ENCODE measurements at places on chromosomes 12 and 14.

- no peak overlapping the region for H3K4me3 ChIP-seq
- H3K27ac ChIP-seq = no peak overlapping the region
- no peak for DNase-seq
- no peaks in the 10 kb centered on the region for H3K36me3 ChIP-seq
These were observed 48.0 kb downstream of the SLC17A8 start for GRCh38 chr12:100404769-100405407.

- H3K4me1 ChIP-seq = no peaks in the 10 kb centered on the region
- no peaks in the 10 kb centered on the region for H3K27me3 ChIP-seq
- no peaks in the 10 kb centered on the region for H3K36me3 ChIP-seq
These were observed 732.6 kb upstream of the FLRT2 start for GRCh38 chr14:84797326-84797725.

DNA sequence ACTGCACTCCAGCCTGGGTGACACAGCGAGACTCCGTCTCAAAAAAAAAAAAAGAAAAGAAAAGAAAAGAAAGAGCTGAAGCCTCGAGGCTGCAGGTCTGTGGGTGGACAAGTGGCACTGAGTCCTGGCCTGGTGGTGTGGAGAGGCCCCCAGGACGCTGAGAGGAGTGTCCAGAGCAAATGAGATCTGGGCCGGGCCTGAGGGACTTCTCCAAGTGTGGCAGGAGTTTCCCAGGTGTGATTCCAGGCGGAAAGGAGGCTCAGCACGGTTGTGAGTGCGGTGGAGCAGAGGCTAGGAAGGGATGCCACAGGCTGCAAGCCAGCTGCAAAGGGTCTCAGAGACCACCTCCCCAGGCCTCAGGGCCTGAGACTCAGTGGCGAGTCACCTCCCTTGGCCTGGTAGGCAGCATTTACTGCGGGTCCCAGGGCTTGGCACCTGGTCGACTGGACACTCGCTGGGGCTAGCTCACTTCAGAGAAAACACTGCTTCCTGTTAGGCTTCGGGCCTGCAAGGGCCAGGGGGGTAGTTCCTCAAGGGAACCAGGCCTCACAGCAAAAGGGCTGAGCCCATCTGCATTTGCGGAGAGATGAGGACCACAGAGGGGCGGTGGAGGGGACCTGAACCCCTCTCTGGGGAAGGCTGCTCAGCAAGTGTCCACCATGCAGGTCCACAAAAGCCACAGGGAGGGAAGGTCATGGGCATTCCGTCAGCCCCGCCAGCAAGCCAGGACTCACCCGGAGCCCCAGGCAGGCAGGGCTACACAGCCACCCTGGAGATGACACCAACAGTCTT, 11.7 kb downstream of the TTC7B start:
- H3K27ac ChIP-seq = no peak overlapping the region
- no peak for DNase-seq
- no peaks in the 10 kb centered on the region for H3K27me3 ChIP-seq
- no peaks in the 10 kb centered on the region for H3K36me3 ChIP-seq

GRCh38 chr12:76491292-76491691, 68.3 kb downstream of the OSBPL8 start:
- H3K27ac ChIP-seq = no peak overlapping the region
- no peaks in the 10 kb centered on the region for H3K36me3 ChIP-seq
- H3K4me3 ChIP-seq = no peak overlapping the region

DNA sequence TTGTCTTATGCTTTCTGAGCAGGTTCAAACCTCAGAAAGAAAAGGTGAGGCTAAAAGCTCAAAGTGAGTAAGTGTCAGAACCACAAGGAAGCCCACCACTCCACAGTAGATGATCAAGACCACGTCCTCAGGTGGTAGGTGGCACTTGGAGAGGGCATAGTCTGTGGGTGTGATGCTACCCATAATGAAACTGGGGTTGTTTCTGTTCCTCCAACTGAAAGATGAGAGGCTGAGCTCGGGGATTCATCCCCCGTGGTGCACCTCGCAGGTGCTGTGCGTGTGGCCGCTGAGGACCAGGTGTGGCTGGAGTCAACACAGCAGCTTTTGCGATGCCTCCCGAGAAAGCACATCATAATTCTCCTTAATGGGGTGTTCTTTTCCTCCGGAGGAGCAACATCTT, 285.7 kb downstream of the TTC8 start:
- no peaks in the 10 kb centered on the region for H3K27me3 ChIP-seq
- no peak overlapping the region for H3K27ac ChIP-seq
- H3K36me3 ChIP-seq = no peaks in the 10 kb centered on the region
- no peak overlapping the region for H3K4me3 ChIP-seq
- no peak for DNase-seq
- no peaks in the 10 kb centered on the region for H3K4me1 ChIP-seq

Measured in ovary (tissue), 10 donors.